Activated T-helper 1 cell treated with anti-CD3 and anti-CD28 coated beads, Interleukin-2, amount 50 U/mL, for 16 hours (primary cell): ENCODE measurements at places on chromosomes 3 and 15.

DNA sequence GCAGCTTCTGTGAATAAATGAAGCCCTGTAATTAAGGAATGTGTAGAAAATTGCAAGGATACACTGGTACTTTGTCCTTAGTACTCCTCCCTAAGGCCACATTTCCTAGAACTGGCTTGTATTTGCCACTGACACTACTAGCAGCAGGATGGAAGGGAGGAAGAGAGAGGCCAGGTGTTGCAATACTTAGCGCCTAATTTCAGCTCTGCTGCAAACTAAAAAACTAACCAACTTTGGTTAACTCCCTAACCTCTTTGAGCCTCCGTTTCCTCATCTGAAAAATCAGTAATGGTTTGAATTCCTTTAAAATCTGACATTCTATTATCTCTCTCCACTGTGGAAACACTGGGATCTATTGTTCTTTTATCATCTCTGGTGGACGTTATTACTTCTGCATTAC lies 257.0 kb downstream of the SV2B start:
- no peak for DNase-seq

DNA sequence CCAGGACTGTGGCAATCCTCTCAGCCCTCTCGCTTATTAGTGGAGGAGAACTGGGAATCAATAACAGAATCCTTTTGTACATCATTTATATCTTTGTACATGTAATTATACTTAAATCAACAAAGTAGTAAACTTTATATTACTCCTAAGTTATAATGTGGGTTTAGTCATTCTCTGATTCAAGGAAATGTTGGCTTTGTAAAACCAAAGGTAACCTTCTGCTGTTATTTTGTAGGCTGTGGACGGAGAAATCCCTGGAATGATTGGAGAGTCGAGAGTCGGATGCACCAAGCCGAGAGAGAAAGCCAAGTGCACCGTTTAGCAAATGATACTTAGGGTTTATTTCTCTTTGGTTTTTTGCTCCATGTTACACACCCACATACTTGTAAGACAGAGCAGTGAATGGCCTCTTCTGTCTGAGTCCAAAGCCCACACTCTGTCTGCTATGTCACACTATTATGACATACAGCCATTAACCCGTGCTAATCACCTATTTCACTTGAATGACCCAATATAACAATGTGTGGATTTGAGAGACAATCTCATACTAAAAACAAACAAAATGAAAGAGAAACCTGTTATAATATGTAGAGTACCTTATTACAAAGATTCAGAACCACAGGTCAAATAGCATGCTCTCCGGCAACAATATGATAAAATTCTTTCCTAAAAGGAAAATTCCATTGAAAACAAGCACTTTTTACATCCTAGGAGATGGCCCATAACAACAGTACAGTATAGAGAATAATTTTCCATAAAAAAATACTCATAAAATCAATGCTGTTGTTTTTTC lies 72.2 kb downstream of the MECOM start:
- no peak for DNase-seq

GRCh38 chr3:185750702-185751101 lies 74.1 kb downstream of the IGF2BP2 start:
- no peak for DNase-seq

DNA sequence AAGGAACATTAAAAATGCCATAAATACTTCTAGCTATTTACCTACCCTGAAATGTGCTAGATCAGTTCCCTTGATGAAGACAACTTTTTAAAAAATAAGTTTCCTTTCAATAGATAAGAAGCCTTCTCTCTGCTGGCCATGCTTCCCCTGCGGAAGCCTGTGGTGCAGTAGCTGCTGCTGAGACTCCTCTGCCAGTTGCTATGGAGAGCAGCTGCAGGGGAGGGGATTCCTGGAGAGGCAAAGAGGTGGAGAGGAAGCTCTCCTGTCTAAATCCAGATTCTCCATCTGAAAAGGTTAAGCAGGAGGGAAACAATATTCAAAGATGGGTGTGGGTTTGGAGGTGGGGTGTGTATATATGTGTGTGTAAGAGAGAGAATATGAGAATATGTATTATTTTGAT lies 69.8 kb upstream of the BFSP2 start:
- DNase-seq: no peak

GRCh38 chr3:140500473-140500872 lies 177.4 kb upstream of the TRIM42 start:
- no peak for DNase-seq

- DNase-seq: no peak
These were observed 1.7 kb downstream of the ANXA2 start for GRCh38 chr15:60396100-60396499.

DNA sequence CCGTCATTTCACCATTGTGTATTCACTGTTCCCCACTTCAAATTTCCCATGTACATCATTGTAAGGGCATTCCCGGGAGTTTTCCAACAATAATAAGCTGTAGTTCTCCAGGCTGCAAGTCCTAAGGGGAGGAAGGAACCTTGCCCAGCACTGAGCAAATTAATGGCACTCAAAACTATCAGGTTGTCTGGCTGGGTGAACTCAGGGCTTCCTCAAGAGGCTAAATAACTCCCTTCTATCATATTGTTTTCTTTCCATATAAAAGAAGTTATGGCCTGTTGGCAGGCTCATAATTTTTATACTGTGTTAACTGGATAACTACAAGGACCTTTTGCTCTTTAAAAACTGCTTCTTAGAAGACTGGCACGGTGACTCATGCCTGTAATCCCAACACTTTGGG lies 71.4 kb downstream of the SEMA6D start:
- DNase-seq: no peak

GRCh38 chr3:46321461-46322104 lies 32.3 kb upstream of the CCR2 start:
- DNase-seq: no peak

DNA sequence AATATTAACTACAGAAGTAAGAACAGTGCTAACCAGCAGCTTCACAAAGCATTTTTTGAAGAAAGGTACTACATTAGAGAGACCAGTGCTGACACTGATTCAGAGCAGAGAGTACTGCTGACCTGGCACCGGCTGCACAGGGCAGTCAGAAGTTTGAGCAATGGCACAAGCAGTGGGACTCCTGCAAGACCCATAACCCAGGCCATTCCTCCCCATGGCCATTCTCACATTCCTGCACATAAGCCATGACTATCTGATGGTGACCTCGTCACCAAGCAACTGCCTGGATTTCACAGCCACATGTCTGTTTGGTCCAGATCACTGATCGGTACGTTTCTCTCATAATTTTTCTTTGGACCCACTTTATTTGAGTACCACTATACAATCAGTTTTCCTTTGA lies 88.7 kb downstream of the GPR156 start:
- no peak for DNase-seq

DNA sequence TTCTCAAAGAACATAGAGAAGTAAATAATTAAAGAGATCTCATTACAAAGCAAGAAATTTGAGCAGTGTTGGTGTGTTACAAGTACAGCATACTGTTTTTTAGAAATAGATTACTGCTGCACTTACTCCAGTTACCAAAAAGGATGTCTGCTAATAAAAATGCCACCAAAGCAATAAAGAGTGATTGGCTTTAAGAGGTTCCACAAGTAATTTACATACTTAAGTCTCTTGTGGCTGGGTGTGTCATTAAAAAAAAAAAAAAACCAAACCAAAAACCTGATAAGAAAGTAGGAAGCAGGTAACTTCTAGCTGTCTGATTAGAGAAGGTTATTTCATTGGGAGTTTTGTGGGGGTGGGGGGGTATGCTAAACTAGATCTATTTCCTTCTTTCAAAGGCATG lies 15.2 kb downstream of the RAB11A start:
- DNase-seq: no peak

DNA sequence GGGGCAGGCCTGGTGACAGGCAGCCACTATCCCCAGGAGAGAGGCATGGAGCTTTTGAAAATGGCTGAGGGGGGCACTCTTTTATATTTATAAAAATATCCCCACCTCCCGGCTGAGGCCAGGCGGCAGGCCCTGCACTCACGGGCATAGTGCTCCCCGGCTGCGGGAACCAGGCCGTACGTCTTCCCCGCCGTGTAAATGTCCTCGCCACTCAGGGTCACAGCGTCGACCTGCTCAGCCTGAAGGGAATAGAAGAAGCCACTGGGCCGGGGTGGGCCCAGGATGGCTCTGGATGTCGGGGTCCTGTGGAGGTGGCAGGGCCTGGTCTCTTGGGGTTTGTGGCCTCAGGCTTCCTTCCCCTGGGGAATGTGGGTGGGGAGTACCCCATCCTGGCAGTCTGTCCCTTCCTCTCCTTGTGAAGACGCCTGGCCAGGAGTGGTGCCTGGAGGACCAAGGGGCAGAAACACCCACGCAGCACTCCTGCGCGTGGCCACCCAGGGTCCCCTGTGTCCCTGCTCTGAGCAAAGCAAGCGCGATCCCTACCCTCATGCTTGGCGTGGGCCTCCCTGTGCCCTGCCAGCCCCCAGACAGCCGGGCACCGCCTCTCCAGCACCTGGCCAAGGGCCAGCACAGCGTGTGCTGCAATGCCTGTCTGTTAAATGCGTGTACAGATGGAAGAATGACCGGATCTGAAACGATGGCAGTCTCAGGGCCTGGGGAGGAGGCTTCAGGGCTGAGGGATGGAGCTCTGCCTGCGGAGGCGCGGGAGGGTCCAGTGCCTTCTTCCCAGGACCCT lies 18.9 kb downstream of the MELTF start:
- DNase-seq: no peak

DNA sequence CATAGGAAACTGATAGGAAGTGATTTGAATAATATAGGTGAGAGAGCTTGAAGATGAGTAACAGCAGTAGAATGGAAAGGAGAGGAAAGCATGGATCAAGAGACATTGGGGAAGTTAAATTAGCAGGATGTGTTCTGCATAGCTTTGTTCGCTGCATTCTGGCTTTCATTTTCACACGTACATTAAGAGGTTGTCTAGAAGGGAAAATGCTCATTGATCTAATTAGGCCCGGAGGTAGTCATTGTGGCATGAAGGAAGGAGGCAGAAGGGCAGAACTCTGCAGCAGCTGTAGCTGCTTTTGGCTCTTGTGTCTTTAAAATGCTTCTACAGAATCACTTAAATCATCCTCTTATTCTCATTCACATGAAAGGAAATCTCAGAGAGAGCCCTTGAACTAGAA lies 40.3 kb downstream of the KCNAB1 start:
- no peak for DNase-seq

DNA sequence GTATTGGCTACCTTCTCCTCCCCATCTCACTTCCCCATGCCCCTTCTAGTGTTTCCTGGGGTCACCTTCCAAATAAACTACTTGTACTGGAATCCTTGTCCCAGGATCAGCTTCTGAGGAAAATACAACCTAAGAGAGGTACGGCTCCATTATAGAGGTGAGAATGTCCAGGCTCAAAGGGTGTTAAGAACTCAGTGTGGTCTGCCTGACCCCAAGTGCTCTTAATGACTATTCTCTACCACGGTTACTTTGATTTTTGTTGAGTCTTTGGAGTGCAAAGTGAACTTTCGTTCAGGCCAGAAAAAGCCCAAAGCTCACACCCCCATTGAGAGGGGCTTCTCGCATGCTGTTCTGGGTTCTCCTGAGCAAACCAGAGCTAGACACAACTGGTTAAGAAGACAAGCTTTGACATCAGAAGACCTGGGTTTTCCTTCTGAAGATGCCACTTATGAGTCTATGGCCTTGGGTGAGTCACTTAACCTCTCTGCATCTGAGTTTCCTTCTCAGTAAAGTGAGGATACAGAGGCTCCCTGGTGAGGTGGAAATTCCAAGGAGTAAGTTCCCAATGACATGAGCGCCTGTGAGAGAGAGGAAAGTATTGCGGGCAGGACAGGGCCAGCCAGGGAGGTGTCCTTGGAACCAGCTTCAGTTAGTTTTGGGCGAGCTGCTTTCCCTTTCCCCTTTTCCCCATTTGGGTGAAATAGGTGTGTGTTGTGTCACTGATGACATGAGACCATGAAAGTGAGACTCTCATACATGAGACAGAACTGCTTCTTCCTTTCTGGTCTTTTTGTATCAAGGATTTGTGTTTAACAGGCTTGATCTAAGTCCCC lies 475.0 kb upstream of the PROK2 start:
- no peak for DNase-seq

DNA sequence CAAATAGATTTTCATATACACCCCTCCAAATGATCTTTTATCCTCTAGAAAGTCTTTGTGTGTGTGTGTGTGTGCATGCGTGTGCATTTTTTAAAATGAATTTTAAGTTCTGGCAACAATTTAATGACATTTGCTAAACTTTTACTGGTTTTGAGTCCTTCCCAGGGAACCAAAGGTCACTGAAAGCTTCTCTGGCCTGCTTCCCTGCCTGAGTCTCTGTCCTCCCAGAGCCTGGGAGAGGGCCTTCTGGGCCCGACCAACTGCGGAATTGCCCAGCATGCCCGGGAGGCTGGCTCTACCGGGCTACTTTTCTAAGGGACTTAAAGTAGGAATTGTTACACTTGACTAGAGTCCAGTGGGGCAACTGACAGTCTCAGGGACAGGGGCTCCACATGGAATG lies 7.4 kb upstream of the RBPMS2 start:
- DNase-seq: no peak

DNA sequence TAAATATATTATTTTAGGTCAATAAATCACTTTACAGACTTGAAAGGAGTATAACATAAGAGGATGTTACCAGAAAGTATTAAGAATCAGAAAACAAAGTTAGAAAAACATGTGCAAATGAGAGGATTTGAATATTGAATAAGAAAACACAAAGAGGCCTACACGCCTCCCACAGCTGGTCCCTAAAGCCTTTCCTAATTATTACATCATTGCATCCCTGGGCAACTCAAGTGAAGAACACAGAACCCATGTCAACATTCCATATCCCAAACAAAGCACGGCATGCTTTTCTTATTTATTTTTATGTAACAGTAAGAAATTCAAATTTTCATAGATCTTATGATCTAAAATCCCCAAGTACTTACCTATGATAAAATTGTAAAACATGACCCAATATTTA lies 61.2 kb downstream of the HERC1 start:
- no peak for DNase-seq

GRCh38 chr3:48847053-48847503 lies 596 bp downstream of the PRKAR2A start:
- DNase-seq: peak; percentile 15

DNA sequence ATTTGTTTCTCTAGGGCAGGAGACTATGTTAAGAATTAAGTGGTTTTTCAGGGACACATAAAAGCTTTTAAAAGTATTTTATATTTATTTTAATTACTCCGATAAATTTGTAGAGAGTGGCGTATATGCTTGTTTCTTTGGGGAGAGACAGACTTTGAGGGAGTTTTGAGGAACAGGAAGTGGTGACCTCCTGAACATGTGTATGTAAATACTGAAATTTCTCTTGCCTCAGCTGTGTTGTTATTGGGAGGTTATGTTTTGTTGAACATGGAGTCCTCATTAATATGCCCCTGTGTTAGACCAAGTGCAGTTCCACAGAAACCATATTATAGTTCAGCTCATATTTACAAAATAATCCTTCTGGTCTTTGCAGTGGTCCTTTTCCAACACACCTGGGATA lies 41.8 kb upstream of the UTS2B start:
- no peak for DNase-seq

DNA sequence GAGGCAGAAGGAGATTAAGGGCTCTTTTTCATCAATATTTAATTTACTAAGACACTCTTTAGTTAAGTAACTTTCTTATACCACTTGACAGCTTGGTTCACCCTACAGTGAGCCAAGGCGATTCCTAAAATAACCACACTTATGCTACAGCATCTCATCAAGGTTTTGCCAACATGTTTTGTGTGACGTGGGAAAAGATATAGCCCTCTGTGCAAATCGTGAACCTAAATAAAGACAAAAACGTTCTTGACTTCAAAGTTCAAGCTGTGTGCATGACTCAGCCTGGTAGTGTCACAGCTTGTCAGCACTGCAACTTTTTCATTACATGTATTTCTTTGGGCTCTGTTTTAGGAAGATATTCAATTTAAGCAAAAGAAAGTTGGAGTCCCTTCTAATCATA lies 297.0 kb upstream of the EPHA3 start:
- DNase-seq: no peak
